B cell (primary cell): ENCODE measurements at places on chromosomes 2 and 18. TPM values are rescaled to one million over a fixed set of nuclear protein-coding genes. Genes with fewer than 3 reads are reported as not detected.

DNA sequence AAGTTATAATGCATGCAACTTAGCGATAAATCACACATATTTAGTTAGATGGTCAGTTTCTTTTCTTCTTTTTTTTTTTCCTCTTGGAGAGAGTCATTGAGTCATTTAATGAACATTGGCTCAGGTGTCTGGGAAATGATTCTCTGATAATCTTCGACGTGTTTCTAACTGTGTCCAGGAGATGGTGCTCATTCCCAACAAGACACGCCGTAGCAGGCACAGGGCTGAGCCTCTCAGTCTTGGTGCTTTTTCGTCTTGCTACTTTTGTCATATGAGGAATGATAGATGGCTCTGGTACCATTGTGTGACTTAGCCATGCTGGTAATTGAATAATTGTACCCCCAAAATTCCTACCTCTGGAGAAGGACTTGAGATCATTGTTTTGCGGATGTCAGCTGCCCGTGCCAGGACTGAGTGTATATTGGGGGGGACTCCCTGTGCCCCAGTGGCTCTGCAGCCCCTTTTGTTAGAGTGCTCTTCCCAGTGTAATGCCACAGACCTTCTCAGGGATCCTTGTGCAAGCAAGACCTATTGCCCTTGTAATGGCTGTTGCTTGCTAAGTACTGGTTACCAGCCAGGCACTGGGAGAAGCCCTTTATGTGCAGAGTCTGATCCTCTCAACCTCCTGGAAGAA, 107.6 kb upstream of the CYRIA start:
- DNase-seq = peak; percentile 47
- H3K27ac ChIP-seq = no peak overlapping the region
- no peaks in the 10 kb centered on the region for H3K4me1 ChIP-seq
- H3K27me3 ChIP-seq = peaks cover 2% of the 10 kb centered on the region

GRCh38 chr2:231258701-231259100, 60.3 kb downstream of the ARMC9 start:
- H3K27ac ChIP-seq = no peak overlapping the region
- no peaks in the 10 kb centered on the region for H3K36me3 ChIP-seq
- H3K4me3 ChIP-seq = no peak overlapping the region
- no peaks in the 10 kb centered on the region for H3K4me1 ChIP-seq
- no peak for DNase-seq

DNA sequence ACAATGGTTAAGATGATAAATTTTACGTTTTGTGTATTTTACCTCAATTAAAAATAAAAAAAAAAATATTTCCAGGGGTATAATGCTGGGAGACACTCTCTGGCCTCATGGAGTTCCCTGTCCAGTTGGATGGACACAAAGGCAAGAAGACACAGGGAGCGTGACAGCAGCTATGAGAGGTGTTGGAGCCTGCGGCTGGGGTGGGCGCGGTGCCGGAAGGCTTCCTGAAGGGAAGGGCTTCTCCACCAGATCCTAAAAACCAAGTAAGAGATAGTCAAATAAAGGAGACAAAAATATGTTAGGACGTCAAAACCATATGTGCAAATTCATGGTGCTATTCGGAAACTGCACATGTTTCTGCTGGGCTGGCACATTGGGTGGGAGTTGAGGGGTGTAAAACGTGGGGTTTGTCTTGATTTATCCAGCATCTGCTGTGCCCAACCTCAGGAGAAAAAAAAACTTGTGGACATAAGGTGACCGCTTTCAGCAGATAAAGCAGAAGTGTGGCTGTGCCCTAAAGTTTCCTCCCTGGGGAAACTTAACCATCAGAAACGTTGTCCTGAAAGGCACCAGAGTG, 467.6 kb downstream of the RNF144A start:
- no peaks in the 10 kb centered on the region for H3K36me3 ChIP-seq
- no peak overlapping the region for H3K4me3 ChIP-seq
- no peaks in the 10 kb centered on the region for H3K27me3 ChIP-seq
- no peak for DNase-seq

- peaks cover 7% of the 10 kb centered on the region for H3K4me1 ChIP-seq
- no peak overlapping the region for H3K4me3 ChIP-seq
- no peak for DNase-seq
These were observed 850 bp downstream of the CATIP start for GRCh38 chr2:218357236-218358177.

DNA sequence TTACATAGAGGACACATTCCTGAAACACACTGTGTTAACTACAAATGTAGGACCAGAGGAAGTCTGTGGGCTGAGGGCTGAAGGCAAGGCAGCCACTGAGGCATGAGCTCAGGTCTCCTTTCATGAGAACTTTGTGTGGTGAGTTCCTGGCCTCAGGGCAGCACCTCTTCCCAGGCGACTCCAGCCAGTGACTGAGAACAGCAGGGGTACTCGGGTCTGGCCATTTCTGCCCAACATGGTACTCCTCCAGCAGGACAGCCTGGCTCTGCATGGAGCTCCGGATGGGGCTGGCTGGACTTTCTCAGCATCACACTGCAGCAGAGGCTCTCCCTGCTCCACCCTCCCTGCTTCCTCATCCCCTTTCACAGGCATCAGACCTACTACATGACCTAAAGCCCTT, 125.5 kb upstream of the SPATS2L start:
- H3K27ac ChIP-seq = no peak overlapping the region
- no peak for DNase-seq

- H3K27me3 ChIP-seq = no peaks in the 10 kb centered on the region
- no peaks in the 10 kb centered on the region for H3K4me1 ChIP-seq
- H3K4me3 ChIP-seq = no peak overlapping the region
- DNase-seq = no peak
- no peaks in the 10 kb centered on the region for H3K36me3 ChIP-seq
These were observed 173.5 kb upstream of the AGAP1 start for GRCh38 chr2:235320326-235320725.

- H3K27me3 ChIP-seq = no peaks in the 10 kb centered on the region
- no peaks in the 10 kb centered on the region for H3K4me1 ChIP-seq
- no peak for DNase-seq
- no peak overlapping the region for H3K4me3 ChIP-seq
- no peak overlapping the region for H3K27ac ChIP-seq
These were observed 9.1 kb upstream of the GPD2 start for GRCh38 chr2:156427074-156427473.

POTEC gene
- polyA plus RNA-seq = not detected in 2 replicates

ALPP gene
- 0.25 TPM in 1 of 2 replicates, not detected in the other for polyA plus RNA-seq

- H3K36me3 ChIP-seq = no peaks in the 10 kb centered on the region
- H3K4me1 ChIP-seq = no peaks in the 10 kb centered on the region
- peak; percentile 73 for DNase-seq
- no peak overlapping the region for H3K4me3 ChIP-seq
These were observed 14.6 kb downstream of the TNS1 start for GRCh38 chr2:217988014-217988839.

DNA sequence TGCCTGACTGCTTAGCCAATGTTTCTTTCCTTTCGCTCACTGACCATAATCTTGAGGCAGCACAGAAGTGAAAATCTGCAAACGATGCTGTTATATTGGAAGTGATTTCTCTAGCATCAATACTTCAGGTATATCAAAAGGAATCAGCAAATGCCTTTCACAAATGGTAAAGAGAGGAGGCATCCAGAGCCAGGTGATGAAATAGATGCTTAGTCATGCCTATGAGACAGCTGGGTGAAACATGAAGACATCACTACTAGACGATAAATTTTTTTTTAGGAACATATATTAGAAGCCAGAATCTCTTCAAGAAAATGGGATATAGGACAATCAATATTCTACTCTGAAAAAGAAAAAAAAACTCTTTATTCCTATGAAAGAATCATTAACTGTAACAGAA, 249.2 kb upstream of the SLC39A10 start:
- no peaks in the 10 kb centered on the region for H3K27me3 ChIP-seq
- no peak overlapping the region for H3K4me3 ChIP-seq
- no peak overlapping the region for H3K27ac ChIP-seq

- H3K27ac ChIP-seq = no peak overlapping the region
- H3K27me3 ChIP-seq = no peaks in the 10 kb centered on the region
- H3K36me3 ChIP-seq = peaks cover 73% of the 10 kb centered on the region
- H3K4me1 ChIP-seq = no peaks in the 10 kb centered on the region
These were observed 42.8 kb downstream of the TRAPPC12 start for GRCh38 chr2:3422161-3422779.

PLEK gene
- polyA plus RNA-seq = 78.3 and 99.4 TPM in 2 replicates

GRCh38 chr2:100755441-100755840, 64.5 kb upstream of the NPAS2 start:
- H3K4me3 ChIP-seq = no peak overlapping the region
- no peaks in the 10 kb centered on the region for H3K4me1 ChIP-seq
- H3K27me3 ChIP-seq = no peaks in the 10 kb centered on the region
- no peak overlapping the region for H3K27ac ChIP-seq

GRCh38 chr2:183248866-183249567, 124.8 kb downstream of the NUP35 start:
- H3K27ac ChIP-seq = no peak overlapping the region
- peak; percentile 27 for DNase-seq
- no peaks in the 10 kb centered on the region for H3K36me3 ChIP-seq
- no peaks in the 10 kb centered on the region for H3K4me1 ChIP-seq

LYPD6B gene
- polyA plus RNA-seq = 1.7 and 2.7 TPM in 2 replicates

SLC5A7 gene
- polyA plus RNA-seq = not detected in 2 replicates

CIB4 gene
- polyA plus RNA-seq = not detected in 2 replicates

GRCh38 chr2:239846789-239847676, 178.1 kb downstream of the NDUFA10 start:
- no peak overlapping the region for H3K27ac ChIP-seq
- no peaks in the 10 kb centered on the region for H3K27me3 ChIP-seq
- no peaks in the 10 kb centered on the region for H3K4me1 ChIP-seq
- DNase-seq = no peak

DNA sequence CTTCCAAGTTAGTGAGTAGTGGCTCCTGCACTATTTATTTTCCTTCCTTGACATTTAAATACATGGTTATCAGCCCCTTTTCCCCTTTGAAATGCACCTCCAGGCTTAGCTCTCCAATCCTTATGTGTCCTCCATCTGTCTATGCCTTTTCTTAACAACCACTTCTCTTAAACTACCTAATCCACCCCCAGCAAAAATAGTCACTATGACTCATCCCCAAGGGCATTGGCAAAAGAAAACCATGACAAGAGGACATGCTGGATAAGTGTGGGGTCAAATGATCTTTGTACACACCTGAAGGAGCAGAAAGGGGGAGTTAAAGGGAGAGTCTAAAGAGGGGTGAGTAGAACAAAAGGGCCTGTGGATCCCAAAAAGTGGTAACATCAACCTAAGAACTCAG, 127.2 kb downstream of the ANKRD44 start:
- H3K4me3 ChIP-seq = no peak overlapping the region
- H3K36me3 ChIP-seq = peaks cover 81% of the 10 kb centered on the region
- no peak for DNase-seq
- H3K4me1 ChIP-seq = peaks cover 19% of the 10 kb centered on the region

- no peak for DNase-seq
- no peak overlapping the region for H3K4me3 ChIP-seq
- H3K36me3 ChIP-seq = no peaks in the 10 kb centered on the region
- no peaks in the 10 kb centered on the region for H3K4me1 ChIP-seq
These were observed 83.4 kb downstream of the CALCRL start for GRCh38 chr2:187364696-187365095.

DNA sequence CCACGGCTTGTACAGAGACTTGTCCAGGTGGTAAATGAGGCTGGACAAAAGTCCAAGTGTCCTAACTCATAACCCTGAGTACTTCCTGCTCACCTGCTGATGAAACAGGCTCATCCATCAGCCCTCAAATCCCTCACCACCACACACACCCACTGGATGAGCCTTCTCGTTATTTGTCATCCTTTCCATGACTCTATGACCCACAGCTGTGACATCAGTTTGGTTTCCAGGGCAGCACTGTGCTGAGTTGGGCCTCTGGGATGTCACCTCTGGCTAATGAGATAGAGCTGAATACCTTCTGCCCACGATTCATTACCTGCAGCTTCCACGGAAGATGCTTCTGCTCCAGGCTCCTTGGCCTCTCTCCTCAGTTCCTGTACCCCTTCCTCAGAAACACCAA, 39.4 kb downstream of the SLC14A2 start:
- no peak for DNase-seq
- H3K4me3 ChIP-seq = no peak overlapping the region
- no peaks in the 10 kb centered on the region for H3K4me1 ChIP-seq
- no peaks in the 10 kb centered on the region for H3K36me3 ChIP-seq
- H3K27me3 ChIP-seq = no peaks in the 10 kb centered on the region

- no peaks in the 10 kb centered on the region for H3K36me3 ChIP-seq
- H3K4me3 ChIP-seq = no peak overlapping the region
- no peaks in the 10 kb centered on the region for H3K27me3 ChIP-seq
- H3K27ac ChIP-seq = no peak overlapping the region
- no peaks in the 10 kb centered on the region for H3K4me1 ChIP-seq
These were observed 63.3 kb upstream of the ZNF804A start for GRCh38 chr2:184534986-184535385.

MSTN gene
- 0.06 and 0.07 TPM in 2 replicates for polyA plus RNA-seq

GRCh38 chr2:43459446-43460173, 136.2 kb downstream of the THADA start:
- no peak overlapping the region for H3K27ac ChIP-seq
- H3K27me3 ChIP-seq = no peaks in the 10 kb centered on the region
- no peak overlapping the region for H3K4me3 ChIP-seq
- no peaks in the 10 kb centered on the region for H3K36me3 ChIP-seq

- DNase-seq = no peak
- no peak overlapping the region for H3K27ac ChIP-seq
- H3K27me3 ChIP-seq = no peaks in the 10 kb centered on the region
- no peaks in the 10 kb centered on the region for H3K36me3 ChIP-seq
These were observed 24.7 kb downstream of the AGAP1 start for GRCh38 chr2:235518322-235519090.

GRCh38 chr2:100807707-100808106, 12.2 kb upstream of the NPAS2 start:
- no peaks in the 10 kb centered on the region for H3K27me3 ChIP-seq
- no peaks in the 10 kb centered on the region for H3K4me1 ChIP-seq
- no peak overlapping the region for H3K27ac ChIP-seq

DNA sequence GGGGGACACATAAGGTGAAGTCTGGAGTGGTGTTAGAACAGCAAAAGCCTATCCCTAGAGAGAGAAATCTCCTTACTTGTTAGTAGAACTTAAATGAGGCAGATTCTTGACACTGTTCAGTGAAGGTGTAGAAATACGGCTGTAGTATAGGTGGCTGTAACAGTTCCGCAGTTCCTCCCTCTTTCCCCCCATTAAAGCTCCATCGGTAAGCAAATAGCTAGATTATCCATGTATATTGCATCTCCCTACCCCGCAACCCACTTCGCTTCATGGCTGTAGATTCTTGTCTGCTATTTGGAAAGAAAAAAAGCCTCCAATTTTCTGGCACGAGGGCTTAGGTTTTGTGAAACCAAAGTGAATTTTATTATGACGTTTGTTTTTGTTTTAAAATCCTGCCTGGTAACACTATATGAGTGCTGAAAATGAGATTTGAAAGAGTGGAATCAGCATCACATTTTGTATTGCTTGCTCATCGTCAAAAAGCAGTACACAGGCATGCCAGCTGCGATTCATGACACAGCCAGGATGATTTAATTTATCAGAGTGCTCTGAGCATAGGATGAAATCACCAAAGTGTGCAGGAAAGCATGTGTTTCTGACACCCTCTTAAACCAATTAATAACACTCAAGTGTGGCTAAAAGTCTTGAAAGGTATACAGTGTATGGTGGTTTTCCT, 1.4 kb downstream of the FAM171B start:
- no peaks in the 10 kb centered on the region for H3K36me3 ChIP-seq
- peaks cover 16% of the 10 kb centered on the region for H3K27me3 ChIP-seq
- peak; percentile 7 for DNase-seq
- no peak overlapping the region for H3K4me3 ChIP-seq
- H3K4me1 ChIP-seq = peaks cover 9% of the 10 kb centered on the region

GRCh38 chr2:201208563-201209252, 25.8 kb downstream of the CASP10 start:
- peak overlapping the region; percentile 31 for H3K4me3 ChIP-seq
- DNase-seq = peak; percentile 90
- H3K27me3 ChIP-seq = no peaks in the 10 kb centered on the region
